Naive thymus-derived CD8-positive, alpha-beta T cell (primary cell): ENCODE measurements at places on chromosomes 11 and 22.

DNA sequence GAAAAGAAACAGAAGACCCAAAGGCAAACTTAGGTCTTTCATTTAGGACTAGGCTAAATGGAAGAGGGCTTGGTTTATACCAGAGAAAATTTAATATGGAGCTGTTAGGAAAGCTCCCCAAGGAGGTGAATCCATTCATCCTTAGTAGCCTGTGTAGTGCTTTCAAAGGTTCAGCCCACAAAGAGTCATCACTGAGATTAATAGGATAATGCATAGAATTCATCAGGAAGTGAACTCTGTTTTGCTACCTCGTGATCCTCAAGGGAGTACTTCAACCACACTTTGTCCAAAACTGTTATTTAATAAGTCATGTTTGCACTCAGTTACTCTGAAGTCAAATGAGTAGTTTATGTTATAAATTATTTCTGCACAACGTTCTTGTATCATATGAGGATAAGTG is 43.3 kb upstream of the MMP7 start:
- DNase-seq, result no peak

- DNase-seq, result no peak
Measured at GRCh38 chr11:37409124-37409523, 811.1 kb upstream of the RAG2 start.

- no peak for DNase-seq
Measured at GRCh38 chr11:14042686-14043465, 80.4 kb downstream of the SPON1 start.

- DNase-seq, result no peak
Measured at GRCh38 chr11:73412308-73412707, 36.1 kb downstream of the RELT start.

DNA sequence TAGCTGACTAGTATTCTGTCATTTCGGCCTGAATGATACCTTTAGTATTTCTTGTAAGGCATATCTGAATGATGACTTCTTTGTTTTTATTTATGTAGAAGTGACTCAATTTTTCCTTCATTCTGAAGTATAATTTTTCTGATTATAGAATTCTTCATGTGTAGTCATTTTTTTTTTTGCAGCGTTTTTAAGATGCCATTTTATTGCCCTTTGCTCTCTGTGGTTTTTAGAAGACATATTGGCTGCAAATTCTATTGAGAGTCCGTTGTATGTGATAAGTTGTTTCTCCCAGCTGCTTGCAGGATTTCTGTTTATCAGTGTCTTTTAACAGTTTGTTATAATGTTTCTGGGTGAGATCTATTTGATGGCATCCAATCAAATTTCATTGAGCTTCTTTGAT is 1224.8 kb downstream of the JRKL start:
- no peak for DNase-seq

GRCh38 chr11:65430406-65431217 is 8.0 kb downstream of the NEAT1 start:
- DNase-seq, result no peak

- peak; percentile 37 for DNase-seq
Measured at GRCh38 chr11:122656073-122656630, 630 bp downstream of the UBASH3B start.

DNA sequence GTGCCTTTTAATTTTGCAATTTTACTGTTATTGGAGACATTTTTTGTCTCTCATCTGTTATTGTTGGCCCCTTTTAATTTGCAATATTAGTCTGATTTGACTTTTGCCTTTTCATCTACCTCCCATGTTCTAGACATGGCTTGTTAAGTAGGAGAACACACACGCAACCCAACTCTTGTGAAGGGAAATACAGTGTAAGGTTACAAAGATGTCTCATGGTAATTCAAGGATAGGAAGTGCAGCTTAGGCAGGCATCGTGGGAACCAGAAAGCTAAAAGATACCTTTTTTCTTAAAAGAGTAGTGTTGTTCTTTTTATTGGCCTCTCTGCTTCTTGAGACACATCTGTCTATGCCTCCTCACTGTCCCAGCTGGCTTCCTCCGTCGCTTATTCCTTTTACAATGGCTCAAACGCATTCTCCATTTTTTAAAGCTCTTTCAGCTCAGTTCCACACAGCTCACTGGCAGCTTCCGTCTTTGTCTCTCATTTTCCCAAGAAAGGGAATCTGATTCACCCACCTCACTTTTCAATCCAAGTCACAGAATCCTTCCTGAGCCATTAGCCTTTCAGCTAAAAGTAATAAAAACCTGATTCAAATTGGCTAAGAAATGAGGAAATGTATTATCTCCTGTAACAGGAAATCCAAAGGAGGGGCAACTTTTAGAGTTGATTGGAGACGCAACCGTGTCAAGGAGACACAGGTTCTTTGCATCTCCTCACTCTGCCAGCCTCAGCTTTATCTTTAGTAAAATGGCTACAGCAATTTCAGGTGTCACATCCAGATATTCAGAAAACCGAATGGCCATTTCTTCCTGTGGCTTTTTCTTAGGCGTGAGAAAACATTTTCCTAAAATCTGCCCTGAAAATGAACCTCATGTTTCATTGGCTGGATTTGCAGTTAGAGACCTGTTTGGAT is 57.2 kb downstream of the SIK2 start:
- DNase-seq, result no peak

- DNase-seq, result no peak
Measured at GRCh38 chr11:76648061-76648460, 22.5 kb downstream of the LRRC32 start.

- no peak for DNase-seq
Measured at GRCh38 chr11:112748713-112749543, 212.3 kb upstream of the NCAM1 start.

GRCh38 chr22:25357132-25357455 is 137.7 kb downstream of the CRYBB2 start:
- DNase-seq, result no peak

DNA sequence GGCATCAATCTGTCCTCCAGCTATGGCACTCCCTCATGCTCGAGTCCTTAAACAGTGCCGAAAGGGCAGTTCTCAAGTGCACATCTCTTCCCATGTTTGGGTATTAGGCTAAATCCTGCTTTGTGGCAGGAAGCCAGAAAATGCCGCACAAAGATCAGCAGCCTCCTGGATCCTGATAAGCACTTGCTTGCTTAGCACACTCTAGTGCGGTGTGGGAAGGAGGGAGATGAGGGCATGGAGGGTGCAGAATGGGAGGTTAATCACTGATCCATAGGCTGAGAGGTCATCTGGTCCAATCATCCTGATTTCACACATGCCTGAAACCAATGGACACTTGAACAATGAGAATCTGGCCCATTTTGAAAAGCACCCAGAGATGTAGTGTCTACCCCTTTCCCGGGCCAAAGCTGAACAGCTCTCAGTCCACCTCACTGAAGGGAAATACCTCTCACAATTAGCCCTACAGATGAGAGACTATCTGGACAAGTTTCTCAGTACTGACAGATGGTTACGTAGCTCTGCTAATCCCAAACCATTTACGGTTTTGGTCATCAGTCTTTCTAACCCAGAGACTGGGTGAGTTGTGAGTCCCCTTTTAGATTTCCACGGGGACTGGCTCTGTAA is 29.8 kb upstream of the CHRM4 start:
- DNase-seq, result no peak

DNA sequence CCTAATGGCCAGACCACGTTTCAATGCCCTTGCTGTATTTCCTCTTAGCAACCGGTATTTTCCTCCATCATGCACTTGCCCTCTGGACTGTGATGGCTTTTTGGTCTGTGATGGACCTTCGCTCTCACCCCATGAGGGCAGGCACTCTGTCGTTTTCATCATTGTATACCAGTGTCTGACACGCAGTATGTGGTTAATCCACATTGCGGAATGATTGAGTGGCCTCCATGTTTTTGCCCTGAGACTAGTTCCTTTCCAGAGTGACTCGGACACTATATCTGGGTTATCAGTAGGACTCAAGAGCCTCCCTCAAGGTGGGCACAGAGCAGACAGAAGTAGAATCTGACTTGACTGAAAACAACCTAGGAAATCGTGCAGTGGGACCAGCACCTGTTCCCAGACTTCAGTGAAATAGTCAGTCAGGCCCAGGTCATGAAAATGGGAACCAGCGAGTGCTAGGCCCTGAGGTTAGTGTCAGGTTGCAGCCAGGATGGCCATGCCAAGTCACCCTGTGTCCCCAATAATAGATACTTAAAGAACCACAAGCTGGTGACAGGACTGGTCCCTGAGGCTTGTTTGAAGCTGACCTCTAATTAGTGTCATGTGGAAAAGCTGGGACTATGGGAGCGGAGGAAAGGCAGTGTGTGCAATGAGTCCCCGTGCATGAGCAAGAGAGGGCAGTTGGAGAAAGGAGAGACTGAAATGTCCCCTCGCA is 464.7 kb downstream of the INSC start:
- DNase-seq, result no peak

GRCh38 chr11:131219646-131220045 is 150.8 kb upstream of the NTM start:
- DNase-seq, result no peak

- no peak for DNase-seq
Measured at GRCh38 chr22:47453049-47453448, 690.6 kb downstream of the TBC1D22A start.

GRCh38 chr11:22520521-22520920 is 105.1 kb downstream of the FANCF start:
- DNase-seq, result no peak

DNA sequence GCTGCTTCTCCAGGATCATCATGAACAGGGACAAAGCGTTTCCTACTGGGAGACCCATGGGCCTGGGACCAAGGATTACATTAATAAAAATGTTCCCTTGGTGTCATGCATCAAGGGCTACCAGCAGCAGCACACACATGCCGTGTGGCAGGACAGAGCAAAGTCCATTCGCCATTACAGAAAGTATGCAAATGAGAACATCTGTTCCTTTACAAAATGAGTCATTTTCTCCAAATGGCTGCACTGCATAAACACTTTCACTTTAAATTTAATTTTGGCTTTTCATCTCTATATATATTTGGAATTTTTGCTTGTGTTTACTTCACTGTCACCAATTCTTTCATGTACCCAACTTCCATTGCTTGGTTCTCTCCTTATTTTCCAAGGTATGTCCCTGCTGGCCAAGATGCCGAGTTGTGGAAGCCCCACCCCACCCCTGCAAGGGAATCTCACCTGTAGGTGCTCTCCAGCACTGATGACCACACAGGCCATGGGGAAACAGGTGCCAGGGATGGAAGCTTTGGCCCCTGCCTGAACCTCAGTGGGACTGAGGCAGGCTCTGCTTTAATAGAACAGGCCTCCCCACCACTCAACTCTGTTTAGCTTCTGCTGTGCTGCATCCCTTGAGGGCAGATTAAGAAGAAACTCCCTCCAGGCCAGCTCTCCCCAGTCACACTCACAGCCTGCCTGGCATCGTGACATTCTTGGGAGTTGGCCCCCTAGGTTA is 15.6 kb upstream of the GNAZ start:
- DNase-seq, result no peak

- DNase-seq, result no peak
Measured at GRCh38 chr11:105718641-105719040, 108.8 kb downstream of the GRIA4 start.

DNA sequence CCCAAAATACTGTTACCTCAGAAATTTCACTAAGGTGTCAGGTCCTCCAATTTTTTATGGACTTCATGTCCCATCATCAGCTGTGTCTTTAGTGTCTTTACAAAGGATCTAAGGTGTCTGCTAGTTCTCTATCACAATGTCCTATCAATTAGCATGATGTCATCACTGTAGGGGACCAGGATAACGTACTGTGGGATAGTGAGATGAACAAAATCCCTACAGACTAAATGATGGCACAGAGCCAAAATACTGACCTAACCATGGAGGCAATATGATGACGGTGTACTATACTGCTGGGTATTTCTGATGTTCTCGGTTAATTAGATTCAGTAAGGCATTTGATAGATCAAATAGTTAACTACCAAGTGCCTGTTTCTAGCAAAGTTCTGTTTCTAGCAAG is 82.5 kb downstream of the SBF2 start:
- no peak for DNase-seq

- DNase-seq, result no peak
Measured at GRCh38 chr11:69044111-69045013, 4.4 kb upstream of the TPCN2 start.

DNA sequence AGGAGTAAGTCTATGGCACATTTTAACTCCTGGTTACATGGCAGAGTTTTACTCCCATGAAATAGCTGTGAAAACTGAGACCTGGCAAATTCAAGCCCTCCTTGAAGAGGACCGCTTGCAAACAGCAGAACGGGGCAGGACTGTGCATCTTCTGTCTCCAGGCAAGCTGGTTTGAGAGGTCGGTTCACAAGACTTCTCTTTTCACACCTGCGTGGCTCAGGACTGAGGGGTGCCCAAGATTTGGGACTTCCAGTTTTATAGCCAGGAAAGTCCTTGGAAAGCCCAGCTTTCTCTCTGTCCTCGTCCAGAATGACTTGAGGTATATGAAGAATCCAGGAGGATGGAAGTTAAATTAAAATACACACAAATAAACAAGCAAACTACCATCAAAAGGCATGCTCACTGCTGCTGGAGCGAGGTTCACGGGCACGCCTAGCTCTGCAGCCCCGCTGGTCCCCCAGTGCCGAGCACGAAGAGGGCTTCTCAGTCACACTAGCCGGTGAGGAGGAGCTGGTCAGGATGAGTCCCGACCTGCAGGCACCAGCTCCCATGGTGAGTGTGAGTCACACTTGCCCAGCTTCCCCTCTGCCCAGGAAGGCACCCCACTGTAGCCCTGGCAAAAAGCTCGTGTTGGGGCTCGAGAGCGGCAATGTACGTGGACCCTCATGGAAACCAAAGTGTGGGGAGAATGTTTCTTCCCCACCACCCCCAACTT is 1382.4 kb downstream of the BRD1 start:
- no peak for DNase-seq

DNA sequence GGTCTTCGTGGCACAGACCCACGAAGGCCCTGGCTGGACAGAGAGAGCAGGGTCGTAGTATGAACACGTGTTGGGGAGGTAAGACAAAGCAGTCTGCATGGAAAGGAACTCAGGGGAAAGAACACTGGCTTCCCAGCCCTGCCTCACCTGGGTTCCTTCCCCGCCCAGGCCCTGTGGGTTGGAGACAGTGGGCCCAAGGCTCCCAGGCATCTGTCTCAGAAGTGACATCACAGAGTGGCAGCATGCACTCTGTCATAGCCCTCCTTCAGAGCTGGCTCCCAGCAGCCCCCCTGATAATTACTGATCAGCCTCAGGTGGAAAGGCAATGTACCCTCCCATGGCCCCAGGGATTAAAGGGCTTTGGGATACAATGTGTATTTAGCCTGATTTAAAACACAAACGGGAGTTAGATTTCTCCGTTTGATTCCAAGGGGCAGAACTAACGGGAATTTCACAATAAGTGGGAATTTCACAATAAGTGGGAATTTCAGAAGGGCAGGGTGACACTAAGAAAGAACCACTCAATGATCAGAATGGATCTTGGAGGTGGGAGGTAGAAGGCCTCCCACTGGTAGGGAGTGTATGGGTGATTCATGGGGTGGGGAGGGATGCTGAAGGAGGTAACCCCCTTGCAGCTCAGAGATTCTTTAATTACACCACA is 65.1 kb downstream of the SLC22A12 start:
- no peak for DNase-seq

GRCh38 chr22:50605613-50606074 is 5.1 kb downstream of the MAPK8IP2 start:
- no peak for DNase-seq

GRCh38 chr11:76380977-76381719 is at the start of the genes GVQW3 and THAP12:
Gene GVQW3 (plus strand): TSS chr11:76381323. CDS start chr11:76381829, 506 bp downstream.
Gene THAP12 (minus strand): TSS chr11:76381132. CDS start chr11:76380836, 296 bp downstream.
- DNase-seq, result peak; percentile 95
